ENCODE measurements at places on chromosomes 7 and 10. TPM values are rescaled to one million over a fixed set of nuclear protein-coding genes. Genes with fewer than 3 reads are reported as not detected.

STOX1 gene
- 2.7 TPM for total RNA-seq

SPAM1 gene
- total RNA-seq: not detected

DNA sequence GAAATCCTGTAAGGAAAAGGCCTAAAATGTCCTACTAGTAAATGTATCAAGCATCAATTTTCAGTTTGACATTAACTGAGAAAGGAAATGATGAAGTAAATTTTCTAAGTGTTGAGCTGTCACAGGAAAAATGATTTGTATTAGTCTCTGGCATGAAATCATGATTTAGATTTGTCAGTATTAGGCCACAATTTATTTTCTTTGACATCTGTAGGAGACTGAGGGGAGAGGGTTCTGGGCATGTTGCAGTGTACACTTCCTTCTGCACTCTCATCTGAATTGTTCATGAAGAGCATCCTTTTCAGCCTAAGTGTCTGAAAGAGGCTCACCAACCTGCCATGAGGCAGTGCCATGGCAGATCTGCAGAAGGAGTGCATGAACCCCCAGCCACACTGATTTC lies 15.9 kb downstream of the ADRB1 start:
- no peak for DNase-seq

DNA sequence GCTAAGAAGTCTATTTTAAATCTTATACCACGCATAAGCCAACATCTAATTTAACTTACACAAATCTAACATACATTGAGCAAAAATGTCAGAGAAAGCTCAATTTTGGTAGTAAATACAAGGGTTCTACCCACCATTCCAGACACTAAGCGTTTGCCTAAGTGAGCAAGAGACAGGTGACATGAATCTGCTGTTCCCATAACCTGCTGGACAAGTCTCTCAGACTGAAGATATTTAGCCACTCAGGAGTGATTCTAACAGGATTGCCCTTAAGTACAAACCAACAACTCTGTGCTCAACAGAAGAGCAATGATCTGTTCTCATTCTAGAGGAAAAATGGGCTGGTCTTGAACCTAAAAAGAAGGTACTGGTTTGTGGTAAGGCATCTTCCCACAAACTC lies 18.8 kb downstream of the EZH2 start:
- DNase-seq: no peak

TET1 gene
- total RNA-seq: 82.5 TPM

DNA sequence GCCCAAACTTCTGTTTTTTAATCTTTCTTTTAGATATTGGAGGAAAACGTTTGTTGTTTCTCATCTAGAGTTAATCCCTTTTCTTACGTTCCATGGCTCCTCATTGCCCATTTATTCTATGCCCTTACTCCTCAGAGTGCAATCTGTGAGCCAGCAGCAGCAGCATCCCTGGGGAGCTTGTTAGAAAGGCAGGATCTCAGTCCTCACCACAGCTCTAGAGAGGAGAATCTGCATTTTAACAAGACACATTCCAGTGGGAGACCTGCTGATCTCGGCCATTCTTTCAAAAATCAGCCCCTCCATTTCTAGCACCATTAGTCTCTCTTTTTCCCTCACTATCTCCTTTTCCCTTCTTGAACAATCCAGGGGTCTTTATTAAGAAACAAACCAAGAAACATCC lies 84.4 kb upstream of the NOBOX start:
- peak; percentile 85 for DNase-seq

DNA sequence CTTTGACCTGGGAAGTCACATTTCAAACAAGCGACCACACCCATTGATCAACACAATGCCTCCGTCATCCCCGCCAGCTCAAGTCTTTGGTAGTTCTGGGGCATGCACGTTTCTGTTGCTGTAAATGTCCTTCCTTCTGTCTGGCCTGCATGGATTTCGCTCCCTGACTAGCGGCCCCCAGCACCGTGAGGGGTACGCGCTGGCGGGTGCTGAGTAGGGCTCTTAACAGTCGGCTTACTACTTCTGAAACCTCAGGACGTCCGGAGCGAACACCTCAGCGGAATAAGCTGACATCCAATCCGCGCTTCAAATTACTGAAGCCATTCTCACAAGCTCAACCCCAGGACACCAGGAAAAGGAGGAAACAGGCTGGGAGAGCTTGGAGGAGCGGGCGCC lies 505 bp downstream of the NUDCD3 start:
- DNase-seq: no peak

ITPRID1 gene
- total RNA-seq: 0.45 TPM

GRCh38 chr10:89165923-89166322 lies 41.2 kb downstream of the CH25H start:
- DNase-seq: no peak

NOS3 gene
- 13.3 TPM for total RNA-seq

DNA sequence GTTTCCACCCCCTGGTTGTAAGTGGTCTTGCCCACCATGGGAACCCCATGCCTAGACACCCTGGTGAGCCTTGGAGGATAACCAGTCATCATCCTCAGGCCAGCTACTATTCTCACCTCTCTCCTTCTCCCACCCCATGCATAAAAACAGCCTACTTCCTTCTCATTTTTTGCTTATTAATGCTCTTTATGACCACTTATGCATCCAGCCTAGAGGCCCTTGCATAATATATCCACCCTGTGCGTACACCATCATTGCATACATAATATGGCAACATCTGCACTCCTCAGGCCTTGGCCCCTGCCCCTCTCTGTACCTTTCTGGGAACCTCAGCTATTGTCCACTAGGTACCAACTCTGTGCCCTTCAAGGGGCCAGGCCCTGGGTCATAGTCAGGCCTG lies 91.0 kb downstream of the CDH23 start:
- DNase-seq: no peak

DNA sequence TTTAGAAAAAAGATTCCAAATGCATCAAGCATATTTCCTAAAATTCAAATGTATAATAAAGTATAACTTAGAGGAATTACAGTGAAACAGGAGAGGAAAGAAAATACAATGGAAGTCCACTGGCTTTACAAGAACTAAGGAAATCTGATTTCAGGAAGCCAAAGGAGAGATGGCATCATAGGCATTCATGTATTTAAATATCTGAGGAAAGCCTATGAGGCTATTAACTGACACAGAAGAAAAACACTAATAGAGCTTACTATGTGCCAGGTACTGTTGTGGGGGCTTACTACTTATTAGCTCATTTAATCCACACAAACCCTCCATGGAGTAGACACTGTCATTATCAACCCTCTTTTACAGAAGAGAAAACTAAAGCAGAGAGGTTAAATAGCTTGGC lies 92.2 kb downstream of the SRPK2 start:
- DNase-seq: no peak

PRKG1 gene
- total RNA-seq: 18.2 TPM

- DNase-seq: no peak
Observed at GRCh38 chr7:40880581-40880980, 745.8 kb downstream of the SUGCT start.

DNA sequence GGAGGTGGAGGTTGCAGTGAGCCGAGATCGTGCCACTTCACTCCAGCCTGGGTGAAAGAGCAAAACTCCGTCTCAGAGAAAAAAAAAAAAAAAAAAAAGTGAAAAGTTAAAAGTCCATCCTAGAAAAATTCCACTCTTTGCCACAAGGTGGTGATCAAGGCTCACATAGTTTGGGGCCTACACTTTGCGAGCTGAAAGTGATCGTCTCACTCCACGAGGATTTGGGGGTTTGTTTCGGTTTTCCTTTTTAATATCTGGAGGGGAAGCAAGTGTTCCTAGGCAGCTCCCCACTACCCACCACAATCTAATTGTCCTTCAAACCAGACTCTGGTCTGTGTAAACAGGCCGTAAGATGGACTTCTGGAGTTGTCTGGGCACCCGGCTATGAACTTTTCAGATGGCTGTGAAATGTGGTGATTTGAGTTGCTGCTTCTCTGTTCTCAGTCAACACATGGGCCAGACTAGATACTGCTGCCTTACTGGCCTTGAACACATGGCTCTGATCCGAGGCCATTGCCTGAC lies 27.1 kb downstream of the PRLHR start:
- DNase-seq: peak; percentile 81

DNA sequence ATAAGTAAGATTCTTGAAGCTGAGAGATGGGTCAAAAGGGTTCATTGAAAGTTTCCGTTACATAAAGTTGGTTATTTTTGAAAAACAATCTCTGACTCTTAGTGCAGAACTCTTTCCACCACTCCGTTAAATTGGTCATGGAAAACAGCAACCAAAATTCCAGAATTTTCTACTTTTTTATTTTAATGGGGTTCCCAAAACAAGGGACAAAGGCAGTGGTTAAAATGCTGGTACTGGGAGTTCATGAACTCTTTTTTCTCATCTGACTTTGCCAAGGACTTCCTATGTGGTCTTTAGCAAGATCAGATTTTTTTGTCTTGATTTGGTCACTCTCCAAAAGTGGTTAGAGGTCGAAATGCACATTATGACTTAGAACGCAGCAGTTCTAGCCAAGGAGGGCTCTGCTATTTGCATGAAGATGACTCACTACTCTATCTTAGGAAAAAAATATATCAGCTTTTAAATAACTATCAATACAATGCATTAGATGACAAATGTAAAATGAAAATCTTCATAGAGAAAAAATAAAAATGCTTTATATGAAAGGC lies 145.7 kb downstream of the REEP3 start:
- DNase-seq: no peak

DNA sequence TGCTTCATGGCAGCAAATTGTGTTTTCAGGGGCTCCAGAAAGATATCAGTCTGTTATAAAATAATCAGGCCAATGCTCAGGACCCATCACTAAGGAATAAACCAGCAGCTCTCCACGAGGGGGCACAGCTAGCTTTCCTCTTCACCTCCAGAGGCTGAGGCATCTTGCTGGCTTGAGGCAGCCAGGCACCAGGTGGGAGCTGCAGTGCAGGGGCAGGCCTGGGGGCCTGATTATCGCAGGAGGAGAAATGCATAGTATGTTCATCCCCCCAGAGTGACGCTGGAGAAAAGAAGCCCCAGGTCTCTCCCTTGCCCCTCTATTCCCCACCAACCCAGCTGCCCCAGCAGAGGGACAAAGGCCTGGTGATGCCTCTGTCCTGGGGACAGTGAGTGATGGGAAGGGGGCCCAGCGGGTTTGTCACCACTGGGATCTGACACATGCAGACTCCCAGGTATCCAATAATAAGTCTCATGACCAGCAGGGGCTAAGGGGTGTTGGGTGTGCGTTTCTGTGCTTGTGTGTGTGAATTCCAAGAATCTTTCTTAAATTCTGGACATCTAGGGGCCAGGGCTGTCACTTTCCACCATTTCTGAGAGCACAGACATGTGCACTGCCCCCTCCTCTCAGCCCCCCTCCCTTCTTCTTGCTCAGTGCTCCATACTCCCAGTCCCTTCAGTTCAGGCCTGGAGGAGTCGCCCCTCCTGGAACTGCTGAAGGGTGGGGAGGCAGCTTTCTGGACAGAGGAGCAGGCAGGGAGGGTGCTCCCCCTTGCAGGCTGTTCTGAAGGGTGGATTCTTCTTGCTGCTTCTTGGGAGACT lies 128.1 kb upstream of the FAM20C start:
- DNase-seq: peak; percentile 76

ZKSCAN1 gene
- total RNA-seq: 19.4 TPM

DNA sequence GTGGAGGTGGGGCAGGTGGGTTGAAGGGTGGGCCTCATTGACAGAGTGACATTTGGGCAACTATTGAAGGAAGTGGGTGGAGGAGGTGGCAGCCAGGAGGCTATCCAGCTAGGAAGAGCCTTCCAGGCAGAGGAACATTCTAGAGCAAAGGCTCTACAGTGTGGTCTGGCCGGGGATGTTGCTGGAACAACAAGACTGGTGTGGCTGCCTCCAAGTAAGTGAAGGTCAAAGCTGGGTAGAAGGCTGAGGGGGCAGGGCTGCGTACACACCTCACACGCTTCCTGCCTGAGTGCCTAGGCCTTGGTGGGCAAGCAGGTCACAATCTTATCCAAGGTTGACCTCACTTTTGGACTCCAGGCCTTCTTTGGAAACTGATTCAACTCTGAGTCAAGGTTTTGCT lies 6.6 kb downstream of the CPA1 start:
- DNase-seq: no peak

LRRTM3 gene
- total RNA-seq: 0.21 TPM
